ENCODE measurements at places on chromosomes 1 and 21.
A peak's percentile ranks its signal among the peaks of the same experiment; 100 is the strongest.

DNA sequence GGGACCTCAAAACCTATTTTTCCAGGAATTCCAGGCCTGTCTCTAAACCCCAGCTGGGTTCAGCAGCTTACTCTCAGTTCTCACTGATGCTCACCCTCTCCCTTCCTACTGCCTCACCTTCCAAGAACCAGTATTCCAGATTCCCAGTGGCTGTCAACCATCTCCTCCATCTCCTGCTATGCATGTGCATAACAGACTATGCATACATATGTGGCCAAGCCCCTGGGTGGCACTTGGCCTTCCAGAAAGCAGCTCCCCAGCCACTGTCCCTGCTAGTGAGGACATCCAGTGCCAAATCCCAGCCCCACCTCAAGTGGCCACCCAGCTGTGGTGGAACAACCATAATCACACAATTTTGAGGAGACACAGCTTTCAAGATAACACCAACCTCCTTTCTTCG lies 475.7 kb upstream of the PKN2 start:
- DNase-seq, result no peak

- no peak for DNase-seq
Observed at GRCh38 chr1:167065471-167065870, 24.7 kb downstream of the GPA33 start.

DNA sequence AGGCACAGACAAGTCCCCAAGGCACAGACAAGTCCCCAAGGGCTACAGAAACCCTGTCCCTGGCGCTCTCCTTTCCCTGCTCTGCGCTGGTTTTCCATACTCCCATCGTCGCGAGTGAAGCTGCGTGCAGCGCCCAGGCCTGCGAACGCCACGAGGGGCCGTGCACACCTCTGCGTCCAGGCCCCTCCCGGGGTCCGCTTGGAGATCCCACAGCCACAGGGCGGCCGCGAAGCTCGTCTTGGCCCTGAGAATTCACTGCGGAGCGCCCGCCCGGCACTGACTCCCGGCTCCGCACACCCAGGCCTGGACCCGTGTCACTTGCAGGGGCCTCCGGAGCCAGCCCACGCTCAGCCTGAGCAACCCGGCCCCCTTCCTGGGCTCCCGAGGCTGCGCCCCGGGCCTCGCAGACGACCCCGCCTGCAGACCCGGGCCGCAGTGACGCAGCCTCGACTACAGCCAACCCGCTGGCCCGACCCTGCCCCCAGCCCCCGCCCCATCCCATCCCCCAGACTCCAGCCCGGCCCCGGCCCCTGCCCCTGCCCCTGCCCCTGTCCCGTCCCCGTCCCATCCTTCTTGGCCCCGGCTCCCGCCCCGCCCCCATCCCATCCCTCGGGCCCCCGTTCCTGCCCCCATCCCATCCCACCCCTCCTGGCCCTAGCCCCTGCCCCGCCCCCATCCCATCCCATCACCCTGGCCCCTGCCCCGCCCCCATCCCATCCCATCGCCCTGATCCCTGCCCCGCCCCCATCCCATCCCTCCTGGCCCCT lies 841 bp downstream of the POFUT2 start:
- no peak for DNase-seq

DNA sequence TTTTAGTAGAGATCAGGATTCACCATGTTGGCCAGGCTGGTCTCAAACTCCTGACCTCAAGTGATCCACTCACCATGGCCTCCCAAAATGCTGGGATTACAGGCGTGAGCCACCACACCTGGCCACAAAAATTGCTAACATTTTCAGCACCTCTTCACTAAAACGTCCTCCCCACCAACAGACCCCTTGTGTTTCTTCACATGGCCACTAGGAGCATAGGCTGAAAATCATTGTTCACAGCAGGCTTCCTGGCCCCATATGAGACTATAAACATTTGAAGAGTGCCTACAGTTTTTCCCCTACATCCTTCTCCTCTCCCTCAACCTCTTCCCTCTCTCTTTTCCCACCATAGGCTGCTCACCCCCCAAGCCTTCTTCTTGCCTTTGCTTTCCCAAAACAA lies 28.0 kb upstream of the SFPQ start:
- no peak for DNase-seq

GRCh38 chr1:217955723-217956122 lies 324.6 kb downstream of the SPATA17 start:
- DNase-seq, result no peak

DNA sequence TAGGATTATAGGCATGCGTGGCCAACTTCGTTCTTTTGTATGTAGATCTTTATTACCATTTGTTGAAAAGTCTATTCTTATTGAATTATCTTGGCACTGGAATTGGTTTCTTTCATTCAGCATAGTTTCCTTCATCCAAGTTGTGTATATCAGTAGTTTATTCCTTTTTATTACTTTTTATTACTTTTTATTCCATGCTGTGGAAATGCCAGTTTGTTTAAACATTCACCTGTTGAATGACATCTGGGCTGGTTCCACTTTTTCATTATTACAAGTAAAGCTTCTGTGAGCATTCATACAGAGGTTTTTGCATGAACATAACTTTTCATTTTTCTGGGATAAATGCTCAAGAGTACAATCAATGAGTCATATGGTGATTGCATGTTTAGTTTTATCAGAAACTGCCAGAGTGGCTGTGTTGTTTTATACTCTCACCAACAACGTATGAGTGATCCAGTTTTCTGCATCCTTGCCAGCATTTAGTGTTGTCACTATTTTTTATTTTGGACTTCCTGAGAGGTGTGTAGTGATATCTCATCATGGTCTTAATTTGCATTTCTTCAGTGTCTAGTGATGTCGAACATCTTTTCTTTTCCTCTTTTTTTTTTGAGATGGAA lies 28.6 kb downstream of the PTPRU start:
- no peak for DNase-seq

DNA sequence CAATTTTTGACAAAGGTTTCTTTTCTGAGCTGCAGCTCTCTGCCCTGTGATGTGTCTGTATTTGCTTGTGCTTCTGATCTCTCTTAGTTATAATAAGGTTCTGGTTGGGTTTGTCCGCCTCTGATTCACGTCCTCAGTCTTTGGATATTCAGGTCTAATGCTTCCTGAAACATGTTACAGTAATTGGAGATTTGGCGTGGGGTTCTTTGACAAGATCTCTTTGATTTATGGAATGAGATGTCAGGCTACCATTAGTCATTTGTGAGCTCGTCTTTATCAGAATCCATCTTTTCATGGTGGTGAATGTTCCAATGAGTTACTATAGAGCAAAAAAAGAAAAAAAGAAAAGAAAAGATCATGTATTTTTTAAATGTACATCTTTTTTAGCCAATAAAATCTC lies 62.5 kb downstream of the BACE2 start:
- DNase-seq, result no peak

DNA sequence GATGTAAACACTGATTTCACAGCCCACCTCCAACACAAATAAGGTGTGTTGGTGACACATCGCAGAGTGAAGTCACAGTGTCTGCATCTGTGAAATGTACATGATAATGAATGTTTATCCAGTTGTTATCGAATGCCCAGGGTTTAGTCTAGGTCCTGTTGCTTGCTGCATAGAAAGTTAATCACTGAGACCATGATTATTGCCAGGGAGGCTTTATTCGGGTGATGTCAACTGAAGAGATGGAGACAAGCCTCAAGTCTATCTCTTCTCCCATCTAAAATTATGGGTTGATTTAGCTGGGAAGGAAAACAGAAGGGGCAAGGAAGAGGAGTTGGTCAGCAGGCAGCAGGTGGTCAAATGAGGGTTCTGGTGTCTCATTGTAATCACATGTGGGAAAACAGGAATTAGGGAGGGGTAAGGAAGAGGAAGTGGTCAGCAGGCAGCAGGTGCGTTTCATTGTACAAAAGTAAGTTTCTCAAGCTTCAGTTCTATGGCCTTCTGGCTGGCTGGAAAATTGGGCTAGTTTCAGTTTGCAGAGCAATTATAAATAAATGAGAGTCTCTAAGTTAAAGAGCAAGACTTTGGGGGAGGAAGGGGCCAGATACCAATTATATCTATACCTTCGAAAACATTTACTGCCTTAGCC lies 146.3 kb upstream of the DNAH14 start:
- DNase-seq, result no peak

GRCh38 chr1:6096243-6097116 lies 50.8 kb downstream of the KCNAB2 start:
- DNase-seq, result no peak

DNA sequence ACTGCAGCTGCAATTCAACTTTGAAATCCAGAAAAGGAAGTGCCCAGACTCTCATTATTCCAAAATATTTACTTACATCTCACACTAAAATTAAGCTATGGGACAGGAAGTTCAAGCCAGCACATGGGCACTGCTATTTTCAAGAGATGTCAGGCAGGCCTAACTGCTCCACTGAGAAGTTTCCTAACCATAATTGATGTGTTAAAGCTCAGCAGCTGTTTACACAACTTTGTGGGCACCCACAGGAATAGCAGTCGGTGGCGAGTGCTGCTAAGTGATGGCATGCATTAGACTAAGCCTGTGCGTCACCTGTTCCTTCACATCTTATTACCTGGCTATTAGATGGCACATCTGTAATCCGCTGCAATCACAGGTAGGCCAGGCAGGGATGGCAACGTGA lies 303.3 kb upstream of the DAB1 start:
- no peak for DNase-seq

DNA sequence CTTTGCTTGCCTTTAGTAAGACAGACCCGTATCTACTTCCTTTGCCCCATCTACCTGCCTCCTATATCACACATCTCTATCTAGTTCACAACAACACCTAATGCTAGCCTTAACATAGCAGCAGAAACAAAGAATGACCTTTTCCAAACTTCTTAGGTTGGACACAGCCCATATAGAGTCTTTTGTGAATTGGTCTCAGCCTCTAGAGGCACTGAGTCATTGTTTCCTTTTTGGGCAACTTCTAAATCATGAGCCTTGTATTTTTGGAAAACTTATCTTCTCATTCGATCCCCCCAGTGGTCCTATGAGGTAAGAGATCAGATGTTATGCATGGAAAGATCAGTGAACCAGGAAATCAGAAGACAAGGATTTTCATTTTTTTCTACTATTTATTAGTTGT lies 679.4 kb upstream of the USP24 start:
- DNase-seq, result no peak

GRCh38 chr21:45574691-45575090 lies 32.5 kb upstream of the SLC19A1 start:
- DNase-seq, result no peak

- peak; percentile 9 for DNase-seq
Observed at GRCh38 chr1:156308078-156308477, 9.0 kb upstream of the VHLL start.

DNA sequence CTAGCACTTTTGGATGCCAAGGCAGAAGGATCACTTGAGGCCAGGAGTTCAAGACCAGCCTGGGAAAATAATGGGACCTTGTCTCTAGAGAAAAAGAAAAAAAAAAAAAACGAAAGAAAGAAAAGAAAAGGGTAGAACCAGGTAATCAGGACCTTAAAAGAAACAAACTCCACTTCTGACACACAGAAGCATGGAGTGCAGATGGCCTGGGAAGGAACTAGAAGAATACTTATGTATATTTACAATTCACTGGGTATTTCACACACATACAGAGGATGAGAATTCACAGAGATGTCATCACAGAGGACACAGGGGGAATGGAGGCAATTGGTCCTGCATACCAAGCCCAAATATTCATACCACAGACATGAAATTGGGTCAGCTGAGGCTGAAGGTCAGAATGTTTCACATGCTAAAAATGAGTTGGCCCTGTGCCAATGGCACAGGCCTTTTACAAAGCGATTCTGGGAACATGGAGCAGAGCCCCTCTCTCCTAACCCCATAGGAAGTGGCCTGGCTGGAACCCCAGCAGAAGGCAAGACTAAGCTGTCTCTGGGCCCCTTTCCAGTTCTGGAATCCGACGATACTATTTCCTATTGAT lies 4.4 kb downstream of the B4GALT3 start:
- DNase-seq, result peak; percentile 94

DNA sequence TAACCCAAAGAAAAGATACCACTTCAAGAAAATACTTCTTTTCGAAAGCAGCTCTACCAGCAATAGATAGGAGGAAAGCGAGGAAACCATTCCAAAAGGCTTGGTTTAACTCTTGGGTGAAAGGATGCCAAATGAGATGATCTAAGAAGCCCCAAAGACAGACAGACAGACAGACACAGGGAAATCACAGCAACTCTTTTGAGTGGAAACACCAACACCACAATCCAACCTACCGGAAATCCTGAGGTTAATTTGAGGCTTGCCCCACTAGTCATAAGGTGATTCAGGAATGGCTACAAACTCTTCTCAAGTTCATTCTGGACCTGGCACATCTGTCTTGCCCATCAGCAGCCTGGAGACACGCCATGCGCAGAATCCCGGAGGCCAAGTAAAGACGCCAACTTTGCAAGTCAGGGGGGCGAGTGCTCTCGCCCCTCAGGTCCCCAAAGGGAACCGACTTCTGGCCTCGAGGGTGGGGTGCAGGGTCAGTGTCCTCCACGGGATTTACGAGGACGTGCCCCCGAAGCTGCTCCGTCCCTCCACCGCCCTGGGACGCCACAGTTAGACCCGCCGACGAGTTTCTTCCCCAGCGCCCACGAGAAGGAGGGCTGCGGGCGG lies 778 bp downstream of the EVI5 start:
- DNase-seq, result no peak

GRCh38 chr1:228935855-228936727 lies 200.8 kb downstream of the RHOU start:
- DNase-seq, result no peak

GRCh38 chr1:47128221-47128620 lies 9.0 kb upstream of the CYP4A22 start:
- DNase-seq, result no peak

- no peak for DNase-seq
Observed at GRCh38 chr1:209483691-209484090, 99.8 kb upstream of the CAMK1G start.

DNA sequence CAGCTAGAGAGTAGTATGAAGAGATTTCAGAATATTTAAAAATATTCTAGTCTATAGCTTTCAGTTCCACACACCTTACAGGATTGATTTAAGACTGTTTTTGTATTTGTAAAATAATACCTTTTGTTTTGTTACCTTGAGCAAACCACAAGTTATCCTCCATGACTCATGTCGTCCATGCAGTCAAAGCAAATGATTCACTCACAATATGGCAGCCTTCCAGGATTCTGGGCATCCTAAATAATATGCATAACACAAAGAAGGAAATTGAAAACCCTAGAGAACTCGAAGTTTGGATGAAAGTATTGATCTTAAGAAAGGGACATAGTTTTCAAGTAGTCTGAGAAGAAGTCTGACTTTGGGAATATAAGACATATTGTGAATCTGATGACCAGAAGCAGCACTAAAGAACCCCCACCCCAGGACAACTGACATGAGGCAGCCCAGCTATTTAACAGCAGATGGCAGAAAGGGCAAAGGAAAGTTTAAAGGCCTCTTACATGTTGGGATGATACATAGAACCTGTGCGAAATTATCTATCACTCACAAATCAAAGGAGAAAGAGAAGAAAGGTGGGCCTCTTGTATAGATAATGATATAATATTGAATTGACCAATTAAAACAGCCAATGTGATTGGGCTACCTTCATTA lies 857.9 kb downstream of the BRINP3 start:
- peak; percentile 14 for DNase-seq

DNA sequence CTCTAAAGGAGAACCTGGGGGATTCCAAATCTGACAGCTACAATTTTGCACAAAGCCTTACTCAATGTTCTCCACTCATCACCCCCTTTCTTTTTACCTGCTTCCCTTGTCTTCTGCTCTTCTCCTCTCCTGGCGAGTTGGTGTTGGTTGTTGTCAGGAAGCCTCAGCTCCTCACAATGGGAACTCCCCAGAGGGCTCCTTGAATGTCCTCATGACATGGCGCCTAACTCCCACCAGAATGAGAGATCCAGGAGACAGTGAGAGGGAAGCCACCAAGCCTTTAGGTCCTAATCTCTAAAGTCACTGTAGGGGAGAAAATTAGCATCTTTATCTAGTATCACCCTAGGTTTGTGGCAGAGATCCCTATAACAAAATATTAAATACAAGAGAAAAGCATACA lies 87.8 kb downstream of the SLC16A1 start:
- DNase-seq, result no peak

GRCh38 chr1:55815745-55816455 lies 600.7 kb upstream of the USP24 start:
- no peak for DNase-seq

Measured in AG04449 (cell line).